ENCODE measurements at places on chromosomes 3 and 15.

DNA sequence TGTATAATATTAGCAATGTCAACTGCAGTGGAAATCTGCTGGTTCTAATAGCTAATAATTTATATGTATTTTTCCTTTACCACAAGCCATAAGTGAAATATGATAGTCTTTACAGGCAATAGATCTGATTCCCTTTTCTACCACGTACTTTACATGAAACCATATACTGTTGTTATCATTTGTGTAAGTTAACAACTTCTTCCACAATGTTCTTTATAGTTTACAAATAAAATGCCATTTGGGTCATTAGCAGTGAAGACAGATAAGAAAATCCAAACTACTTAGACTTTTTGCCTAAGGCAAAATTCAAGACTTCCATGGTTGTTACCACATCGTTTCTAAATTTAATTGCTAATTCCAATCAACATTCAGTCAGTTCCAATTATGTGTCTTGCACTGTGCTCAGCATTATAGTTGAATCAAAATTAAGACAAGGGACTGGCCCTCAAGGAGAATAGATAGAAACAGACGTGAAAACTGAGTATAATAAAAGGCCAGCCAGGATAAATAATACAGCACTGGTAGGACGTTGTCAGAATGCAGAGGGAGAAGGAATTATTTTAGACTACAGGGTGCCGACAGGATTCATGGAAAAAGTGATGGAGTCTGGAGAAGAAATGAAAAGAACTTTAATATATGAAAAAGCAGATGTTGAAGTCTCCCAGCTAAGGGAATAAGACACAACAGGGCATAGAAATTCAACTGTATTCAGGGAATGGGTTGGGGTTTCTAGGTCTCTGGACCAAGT is 249.8 kb downstream of the ALCAM start:
- no peak for DNase-seq

DNA sequence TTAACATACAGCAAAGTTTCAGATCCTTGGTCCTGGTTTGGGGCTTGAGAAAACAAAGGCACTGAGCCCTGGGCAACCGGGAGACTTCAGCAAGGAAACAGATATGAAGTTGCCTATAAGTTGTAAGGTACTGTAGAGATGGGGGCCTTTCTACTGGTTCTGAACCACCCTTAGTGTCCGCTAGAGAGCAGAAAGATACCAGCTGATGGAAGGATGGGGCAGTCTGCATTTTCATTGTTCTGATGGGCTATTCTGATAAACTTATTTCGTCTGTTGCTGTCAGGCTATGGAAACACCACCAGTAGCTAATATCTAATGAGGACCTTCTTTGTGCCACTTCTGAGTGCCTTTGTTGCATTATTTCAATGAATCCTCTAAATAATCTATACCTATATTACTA is 38.7 kb downstream of the FGD5 start:
- no peak for DNase-seq

DNA sequence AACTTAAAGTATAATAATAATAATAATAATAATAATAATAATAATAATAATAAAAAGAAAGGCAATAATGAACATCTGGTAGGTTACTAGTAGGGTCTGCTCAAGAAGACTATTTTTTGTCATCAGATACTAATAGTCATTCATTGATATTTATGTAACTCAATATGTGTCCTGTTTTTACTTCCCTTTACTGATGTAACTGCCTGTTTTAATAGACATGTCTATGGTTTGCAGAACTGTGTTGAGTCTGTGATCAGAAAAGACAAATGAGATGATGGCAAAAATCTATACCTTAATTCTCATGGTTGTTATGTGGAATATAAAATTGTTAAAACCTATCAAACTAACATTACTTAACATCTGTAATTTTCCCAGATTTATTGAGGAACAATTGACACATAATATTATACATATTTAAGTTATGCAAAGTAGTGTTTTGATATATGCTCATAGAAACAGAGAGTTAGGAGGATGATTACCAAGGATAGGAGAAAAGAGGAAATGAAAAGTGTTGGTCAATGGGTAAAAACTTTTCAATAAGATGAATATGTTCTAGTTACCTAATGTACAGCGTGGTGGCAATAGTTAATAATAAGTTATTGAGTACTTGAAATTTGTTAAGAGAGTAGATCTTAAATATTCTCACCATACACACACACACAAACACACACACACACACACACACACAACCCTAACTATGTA is 699.4 kb downstream of the ZPLD1 start:
- no peak for DNase-seq

DNA sequence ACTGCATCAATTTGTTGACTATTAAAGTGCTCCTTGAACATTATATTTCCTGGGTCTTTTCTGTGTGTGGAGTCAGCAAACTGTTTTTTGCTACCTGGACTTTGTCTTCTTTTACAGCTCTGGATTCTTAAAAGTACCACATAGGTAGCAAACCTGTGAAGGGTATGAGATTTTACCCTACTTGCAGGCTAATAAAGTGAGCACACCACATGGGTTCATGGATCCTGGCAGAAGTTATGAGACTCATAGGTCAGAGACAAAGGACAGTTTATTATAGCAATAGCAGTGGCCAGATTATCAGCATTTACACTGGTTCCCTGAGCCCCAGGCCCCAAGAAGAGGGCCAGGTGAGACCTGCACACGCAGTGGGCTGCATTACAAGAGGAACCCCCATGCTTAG is 8.0 kb upstream of the SACM1L start:
- no peak for DNase-seq

GRCh38 chr15:99122831-99123712 is 18.2 kb downstream of the SYNM start:
- DNase-seq, result no peak

DNA sequence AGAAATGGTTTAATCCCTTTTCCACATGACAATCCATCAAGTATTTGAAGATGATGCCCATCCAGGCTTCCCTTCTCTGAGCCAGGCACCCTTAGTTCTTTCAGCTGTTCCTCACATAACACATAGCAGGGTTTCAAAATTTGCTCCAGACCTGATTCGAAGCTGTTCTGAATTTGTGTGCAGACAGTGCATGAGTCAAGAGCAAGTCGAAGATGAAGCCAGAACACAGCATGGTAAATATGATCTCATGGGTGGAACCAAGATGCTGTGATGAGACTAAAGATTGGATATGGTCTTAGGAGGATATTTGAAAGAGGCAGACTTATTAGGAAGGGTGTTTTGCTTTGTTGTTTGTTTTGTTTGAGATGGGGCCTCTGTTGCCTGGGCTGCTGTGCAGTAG is 32.6 kb upstream of the PDE8A start:
- no peak for DNase-seq

- no peak for DNase-seq
Measured at GRCh38 chr3:55486857-55487380, at the start of gene WNT5A. Gene WNT5A (minus strand): TSS chr3:55487306. CDS start chr3:55486985, 321 bp downstream.

DNA sequence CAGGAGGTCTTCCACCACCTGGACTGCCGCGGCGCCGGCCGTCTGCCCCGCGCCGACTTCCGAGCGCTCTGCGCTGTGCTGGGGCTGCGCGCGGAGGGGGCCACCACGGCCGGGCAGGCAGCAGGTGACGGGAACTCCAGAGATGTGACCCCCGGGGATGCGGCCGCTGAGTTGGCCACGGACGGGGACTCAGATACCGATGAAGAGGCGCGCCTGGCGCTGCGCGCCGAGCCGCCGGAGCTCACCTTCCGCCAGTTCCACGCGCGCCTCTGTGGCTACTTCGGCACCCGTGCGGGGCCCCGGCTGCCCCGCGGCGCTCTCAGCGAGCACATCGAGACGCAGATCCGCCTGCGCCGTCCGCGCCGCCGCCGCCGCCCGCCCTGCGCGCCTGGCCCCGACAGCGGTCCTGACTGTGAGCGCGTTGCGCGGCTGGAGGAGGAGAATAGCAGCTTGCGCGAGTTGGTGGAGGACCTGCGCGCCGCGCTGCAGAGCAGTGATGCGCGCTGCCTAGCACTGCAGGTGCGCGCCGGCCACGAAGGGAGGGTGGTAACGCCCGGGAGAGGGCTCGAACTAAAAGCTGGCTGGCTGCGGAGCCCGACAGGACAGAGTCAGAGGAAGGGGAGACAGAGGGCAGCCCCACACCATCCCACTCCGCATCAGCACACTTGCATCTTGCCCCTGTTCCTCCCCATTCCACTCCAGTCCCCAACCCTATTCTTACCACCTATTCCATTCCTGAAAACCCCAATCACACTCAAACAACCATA is 885 bp downstream of the EFCC1 start:
- no peak for DNase-seq

GRCh38 chr15:100471933-100472332 is 56.8 kb downstream of the CERS3 start:
- no peak for DNase-seq

GRCh38 chr15:29968099-29968894 is 114.5 kb upstream of the GOLGA8J start:
- no peak for DNase-seq

GRCh38 chr3:72259755-72260587 is 475.0 kb upstream of the PROK2 start:
- no peak for DNase-seq

DNA sequence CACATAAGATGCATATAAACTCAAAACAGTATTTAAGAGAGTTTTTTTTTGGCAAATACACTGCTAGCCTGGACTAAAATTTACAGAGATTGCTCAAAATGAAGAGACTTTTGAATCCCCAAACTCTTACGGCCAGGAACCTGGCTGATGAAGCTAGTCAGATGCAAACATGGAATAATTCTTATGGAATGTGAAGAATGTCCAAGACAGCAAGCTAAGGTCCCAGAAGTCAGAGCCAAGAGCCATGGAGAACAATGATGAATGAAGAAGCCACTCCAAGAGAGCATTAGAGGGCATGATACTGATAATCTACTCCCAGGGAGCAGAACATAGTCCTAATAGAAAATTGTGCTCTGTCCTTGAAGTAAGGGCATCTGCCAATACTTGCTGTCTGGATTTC is 705.5 kb downstream of the DIPK2A start:
- no peak for DNase-seq

- DNase-seq, result no peak
Measured at GRCh38 chr3:63795438-63795837, 23.7 kb upstream of the C3orf49 start.

DNA sequence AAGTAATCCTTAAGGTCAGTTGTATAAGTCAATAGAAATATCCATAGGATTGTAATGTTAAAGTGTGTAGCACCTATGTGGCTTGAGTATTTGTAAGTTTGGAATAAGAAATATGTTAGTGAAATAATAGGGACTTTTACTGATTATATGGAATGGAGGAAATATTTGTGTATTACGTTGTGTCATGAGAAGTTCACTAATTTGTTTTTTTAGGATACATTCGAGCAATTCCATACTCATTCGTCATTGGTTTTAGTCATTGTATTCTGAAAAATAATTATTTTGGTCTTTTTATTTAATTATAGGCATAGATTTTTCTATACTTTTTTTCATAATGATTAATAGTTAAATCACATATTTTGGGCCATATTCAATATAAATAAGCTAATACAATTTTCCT is 21.0 kb downstream of the MBNL1 start:
- DNase-seq, result no peak

- no peak for DNase-seq
Measured at GRCh38 chr3:106263011-106263410, 394.2 kb upstream of the CBLB start.

- peak; percentile 34 for DNase-seq
Measured at GRCh38 chr3:185552358-185552877, at the start of gene LIPH. Gene LIPH (minus strand): TSS chr3:185552588. CDS start chr3:185552471, 117 bp downstream.

Data from GM12864 (cell line).